ENCODE measurements at places on chromosomes 7 and 10.

DNA sequence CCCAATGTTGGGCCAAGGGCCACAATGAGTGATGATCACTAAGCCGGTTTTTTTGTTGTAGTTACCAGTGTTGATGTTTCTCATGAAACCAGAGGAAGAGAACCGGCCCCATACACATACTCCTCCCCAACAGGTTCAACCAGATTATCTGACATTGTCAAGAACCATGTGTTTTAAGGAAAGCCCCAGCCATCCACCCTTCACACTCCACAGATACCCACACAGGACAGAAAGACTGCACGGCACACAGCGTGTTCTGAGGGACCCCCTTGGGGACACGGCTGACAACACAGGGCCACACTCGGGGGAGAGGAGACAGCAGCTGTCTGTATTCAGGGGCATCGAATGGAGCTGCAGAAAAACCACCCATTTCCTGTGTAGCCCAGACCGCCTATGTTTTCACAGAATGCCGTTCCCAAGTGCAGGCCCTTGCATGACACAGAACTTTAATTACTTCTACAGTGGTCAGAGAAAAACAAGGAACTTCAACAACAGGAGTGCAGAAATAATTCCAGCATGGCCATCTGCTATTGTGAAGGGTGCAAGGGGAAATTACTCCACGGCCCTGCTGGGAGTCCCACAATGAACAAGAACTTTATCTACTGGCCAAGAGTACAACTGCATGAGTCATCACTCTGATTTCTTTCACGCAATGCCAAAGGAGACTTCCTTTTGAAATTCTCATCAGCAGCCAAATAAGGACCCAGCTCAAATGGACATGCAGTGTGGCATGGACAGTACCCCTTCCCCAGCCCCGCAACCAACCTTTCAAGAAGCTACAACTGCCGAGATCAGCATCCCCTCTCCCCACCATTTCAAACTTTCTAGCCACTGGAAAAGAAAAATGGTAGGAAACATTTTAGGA, 2.3 kb downstream of the KLF6 start:
- no peak for DNase-seq

GRCh38 chr7:1134951-1135350, 25.0 kb downstream of the ZFAND2A start:
- DNase-seq, result no peak

DNA sequence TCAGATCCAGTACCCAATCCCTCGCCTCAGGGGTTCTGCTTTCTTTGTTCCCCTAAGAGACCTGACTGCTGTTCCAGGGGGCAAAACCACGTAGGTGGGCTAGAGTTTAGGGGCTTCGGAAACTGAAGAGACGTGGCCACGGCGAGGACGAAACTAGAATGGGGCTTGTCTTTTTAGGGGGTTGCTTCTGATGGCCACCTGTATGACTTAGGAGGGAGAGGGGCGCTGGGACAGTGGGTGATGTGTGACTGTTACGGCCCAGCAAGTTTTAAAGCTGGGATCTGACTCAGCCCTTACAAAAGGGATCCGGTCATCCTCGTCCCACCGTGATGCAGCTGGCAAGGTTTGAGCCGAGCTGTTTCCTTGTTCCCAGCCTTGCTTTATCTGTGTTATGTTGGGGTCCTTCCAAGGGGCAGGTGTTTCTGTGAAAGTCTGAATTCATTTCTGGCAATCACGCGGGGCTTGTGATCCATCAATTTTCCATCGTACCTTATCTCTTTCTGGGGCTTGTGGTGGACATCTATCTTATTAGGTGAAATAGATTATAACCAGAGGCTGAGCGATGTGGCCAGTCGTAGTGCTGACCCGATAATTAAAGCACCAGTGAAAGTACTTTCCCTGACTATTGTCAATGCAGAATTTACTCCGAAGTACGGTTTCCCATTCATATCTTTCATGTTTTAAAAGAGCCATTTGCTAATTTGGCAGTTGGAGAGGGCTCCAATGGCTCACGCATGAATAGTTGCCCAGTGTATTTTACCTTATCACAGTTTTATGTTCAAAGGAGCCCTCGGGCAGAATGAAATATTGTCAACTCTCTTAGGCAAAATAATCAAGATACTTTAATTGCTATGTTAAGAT, 830 bp downstream of the MET start:
- no peak for DNase-seq

- no peak for DNase-seq
These were observed 168.5 kb upstream of the MEOX2 start for GRCh38 chr7:15854841-15855524.

DNA sequence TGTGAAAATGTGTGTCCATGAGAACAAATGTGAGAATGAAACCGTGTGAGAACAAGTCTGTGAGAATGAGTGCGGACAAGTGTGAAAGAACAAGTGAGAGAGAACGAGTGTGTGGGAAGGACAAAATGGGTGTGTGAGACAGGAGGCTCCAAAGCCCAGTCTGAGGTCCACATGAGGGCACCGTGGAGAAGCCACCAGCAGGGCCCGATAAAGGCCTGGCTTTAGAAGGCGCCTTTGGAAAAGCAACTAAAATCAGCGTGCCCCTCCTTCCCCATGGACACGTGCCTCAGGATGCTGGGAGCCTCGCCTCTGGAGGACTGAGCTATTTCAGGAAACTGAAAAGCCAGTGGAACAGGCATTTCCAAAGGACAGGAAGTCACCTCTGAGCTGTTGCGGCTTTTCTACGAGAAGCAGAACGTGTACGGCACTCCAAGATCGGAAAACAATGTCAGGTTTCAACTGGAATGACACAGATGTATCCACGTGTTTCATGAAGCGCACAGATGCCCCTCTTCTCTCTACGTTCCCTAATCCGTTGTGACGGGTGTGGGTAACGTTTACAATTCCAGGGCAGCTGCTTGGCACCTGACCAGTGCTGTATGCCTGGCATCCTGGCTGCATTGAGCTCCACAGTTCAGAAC, 46.4 kb downstream of the ESYT2 start:
- no peak for DNase-seq

GRCh38 chr10:58179238-58179637, 88.5 kb downstream of the IPMK start:
- DNase-seq, result no peak

GRCh38 chr10:92419740-92420545, 129.0 kb downstream of the MARCHF5 start:
- no peak for DNase-seq

DNA sequence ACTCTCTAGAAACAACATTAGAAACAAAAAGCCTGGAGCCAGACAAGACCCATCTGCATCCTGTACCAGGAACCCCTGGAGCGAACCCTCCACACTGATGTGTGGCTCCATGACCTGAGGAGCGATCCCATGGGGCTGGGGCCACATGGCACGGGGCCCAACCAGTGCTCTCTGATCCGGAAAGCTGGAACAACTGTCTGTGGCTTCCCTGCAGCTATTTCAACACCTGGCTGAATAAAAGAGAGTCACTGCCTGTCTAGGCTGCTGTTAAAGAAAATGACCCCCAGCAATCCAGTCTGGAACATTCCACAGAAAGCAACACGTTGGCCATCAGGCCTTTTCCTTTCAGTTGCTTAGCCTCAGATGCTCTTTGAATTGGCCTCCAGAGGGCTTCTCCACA, 20.9 kb downstream of the UROS start:
- peak; percentile 46 for DNase-seq

- no peak for DNase-seq
These were observed 28.7 kb downstream of the TBXAS1 start for GRCh38 chr7:139857791-139858190.

GRCh38 chr10:12742771-12743170, 258.7 kb downstream of the CCDC3 start:
- DNase-seq, result no peak

- DNase-seq, result no peak
These were observed 176.4 kb downstream of the PTPN20 start for GRCh38 chr10:47087667-47088066.

DNA sequence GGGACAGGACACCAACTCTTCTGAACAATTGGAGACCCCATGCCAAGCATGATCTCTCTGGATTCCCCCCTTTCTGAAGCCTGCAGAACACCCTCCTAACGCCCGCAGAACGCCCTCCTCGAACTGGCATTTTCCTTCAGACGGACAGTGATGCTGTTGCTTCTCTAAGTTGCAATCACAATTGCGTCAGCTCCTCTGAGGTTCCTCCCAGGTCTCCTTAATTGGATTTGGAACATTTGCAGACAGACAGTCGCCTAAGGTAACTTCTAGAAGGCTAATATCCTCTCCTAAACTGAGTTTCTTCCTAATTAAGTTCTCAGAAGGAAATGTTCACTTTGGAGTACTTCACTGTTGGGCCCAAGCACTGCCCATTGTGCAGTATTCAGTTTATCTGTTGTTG, 20.5 kb upstream of the SERPINE1 start:
- no peak for DNase-seq

DNA sequence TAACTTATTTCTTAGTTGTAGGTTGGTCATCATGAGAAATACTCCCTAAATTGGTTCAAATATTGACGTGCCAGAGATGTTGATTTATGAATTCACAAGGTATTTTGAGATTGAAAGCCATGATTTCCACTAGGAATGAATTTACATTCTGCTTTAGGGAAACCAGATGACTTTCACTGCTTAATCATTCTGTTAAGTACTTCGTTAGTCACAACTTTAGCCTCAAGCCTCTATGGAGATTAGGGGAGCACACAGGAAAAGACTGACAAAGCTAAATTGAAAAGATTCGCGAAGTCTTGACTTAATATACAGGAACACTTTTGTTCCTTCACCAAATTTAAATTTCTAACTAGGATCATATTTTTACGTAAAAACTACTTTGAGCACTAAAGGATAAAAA, 250.4 kb upstream of the CACNA2D1 start:
- DNase-seq, result no peak

GRCh38 chr10:79430936-79431335, 14.5 kb downstream of the ZCCHC24 start:
- no peak for DNase-seq

DNA sequence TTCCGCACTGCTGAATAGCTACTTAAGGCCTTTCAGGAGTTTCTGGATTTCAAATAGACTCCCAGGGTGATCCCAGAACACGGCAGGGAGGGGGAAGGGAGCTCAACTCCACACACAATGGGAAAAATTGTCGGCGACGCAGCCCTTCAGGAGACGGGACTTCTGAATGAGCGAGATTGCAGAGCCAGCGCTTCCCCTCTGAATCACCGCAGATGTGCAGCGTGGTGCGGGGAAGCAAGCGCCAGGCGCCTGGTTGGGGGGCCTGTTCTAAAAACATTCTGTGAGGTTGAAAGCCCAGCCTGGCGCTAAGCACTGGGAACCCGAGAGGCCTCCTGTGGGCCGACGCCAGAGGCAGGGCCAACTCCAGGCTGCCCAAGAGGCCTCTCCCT, 163.3 kb downstream of the MAD1L1 start:
- no peak for DNase-seq

DNA sequence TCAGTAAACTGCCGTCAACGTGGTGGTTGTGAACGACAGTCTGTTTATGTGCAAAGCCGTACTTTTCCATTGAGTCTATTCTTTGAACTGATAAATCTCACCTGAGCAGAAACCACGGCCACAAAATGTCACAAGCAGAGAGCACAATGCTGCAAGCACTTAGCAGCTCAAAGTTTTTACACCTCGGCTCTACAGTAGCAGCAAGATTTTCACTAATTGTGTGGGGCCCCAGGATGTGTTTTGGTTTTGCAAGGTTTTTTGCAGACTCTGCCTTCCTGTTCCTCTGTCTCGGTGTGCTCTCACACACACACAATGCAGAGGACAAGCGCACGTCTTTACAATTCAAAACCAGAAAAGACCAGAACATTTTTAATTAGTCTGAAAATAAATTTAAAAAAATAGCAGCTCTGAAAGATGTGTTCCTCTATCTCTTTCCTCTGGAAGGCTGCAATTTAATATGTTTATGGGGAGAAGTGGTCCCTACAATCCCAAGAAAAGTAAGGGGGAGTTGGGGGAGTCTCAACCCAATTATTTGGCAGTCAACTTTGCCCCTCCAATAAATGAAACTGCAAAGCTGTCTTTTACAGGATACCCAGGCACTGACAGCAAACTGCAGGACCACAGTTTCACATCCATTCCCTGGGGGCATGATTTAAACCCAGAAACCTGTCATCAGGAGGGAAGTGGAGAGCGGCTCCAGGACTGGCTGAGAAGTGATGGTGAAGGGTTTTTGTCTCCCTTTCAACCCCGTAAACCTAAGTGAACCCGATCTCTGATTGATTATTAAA, 73.8 kb upstream of the SFMBT2 start:
- DNase-seq, result no peak

DNA sequence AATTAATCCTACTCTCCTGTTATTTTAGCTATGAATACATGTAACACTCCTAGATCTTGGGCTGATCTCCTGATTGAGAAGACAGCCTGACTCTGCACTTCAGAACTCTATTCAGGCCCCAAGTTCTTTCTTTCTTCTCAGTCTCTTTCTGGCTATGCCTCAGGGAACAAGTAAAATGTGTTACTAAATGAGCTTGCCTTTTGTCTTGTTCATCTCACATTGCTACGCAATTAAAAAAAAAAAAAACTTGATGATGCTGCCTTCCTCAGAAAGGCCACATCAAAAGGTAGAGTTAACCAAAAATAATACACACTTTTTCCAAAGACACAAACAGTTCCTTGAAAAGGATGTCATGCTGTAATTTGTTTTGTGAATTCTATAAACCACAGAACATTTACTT, 258.1 kb downstream of the TWIST1 start:
- DNase-seq, result no peak

DNA sequence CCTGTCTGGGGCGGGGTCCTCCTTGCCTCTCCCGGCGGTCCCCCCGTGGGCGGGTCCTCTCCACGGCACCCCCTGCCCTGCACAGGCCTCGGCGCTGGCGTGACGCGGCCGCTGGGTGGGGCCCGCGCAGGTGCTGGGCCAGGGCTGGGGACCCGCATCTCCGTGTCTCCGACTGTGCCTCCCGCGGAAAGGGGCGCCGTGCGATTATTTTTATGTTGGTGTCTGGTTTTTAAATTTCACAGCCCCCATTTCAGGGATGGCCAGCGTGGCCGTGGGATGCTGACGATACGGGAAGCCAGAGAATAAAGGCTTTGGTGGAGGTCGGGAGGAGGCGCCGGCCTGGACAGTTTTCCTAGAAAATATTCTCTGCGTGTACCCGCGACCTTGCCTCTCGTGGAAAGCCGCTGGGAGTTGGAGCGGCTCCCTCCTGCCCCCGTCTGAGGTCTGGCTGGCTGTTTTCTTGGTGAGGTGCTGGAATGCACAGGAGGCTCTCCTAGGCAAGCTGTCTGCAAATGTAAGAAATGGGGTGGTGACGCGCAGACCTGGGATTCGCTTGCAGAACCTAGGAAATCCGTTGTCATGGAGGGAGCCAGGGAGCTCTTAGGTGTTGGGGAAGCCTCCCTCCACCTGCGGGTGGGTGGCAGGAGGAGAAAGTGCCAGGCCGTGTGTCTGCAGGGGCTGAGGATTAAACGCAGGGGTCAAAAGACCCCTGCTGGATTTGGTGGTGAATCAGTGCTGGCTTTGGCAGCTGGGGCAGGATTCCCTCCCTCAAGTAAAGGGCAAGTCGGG, 28.7 kb upstream of the JAKMIP3 start:
- DNase-seq, result no peak

- DNase-seq, result no peak
These were observed 260.2 kb upstream of the PRKCQ start for GRCh38 chr10:6840201-6840691.

DNA sequence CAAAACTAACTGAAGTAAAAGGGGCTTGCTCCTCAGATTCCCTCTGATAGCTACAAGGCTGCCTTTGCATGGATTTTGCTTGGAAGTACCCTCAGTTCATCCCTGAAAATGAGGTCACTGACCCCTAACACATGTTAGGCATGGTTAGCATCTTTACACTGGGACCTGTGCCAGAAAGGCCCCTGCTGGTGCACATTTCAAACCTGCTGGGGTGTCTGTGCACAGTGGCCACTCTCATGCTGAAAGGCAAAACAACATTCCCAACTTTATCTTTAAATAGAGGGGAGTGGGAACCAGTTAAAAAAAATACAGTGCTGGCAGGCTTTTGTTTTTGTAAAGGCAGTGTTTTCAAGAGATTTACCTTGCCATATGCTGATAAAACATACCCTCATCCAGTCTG, 99.1 kb downstream of the ANK3 start:
- DNase-seq, result peak; percentile 29

All from NCI-H2171 treated with DMSO at 0.1 percent for 48 hours (cell line).